ENCODE measurements at places on chromosomes 2 and 18.

DNA sequence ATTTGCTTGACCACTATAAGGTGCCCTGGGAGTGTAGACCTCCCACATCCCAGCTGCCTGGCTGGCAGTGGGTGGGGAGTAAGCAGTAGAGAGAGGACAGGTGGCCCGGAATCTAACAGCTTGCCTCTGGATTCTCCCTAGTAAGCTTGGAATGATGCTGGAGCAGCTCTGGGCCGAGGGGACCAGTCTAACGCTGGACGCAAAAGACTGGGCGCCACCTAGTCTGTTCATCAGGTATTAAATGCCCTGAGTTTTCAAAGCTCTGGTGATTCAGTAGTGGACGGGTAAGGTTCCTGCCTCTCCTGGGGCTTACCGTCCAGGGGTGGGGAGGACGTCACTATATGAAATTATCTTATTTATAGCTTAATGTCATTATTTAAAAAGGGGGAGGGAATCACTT is 648 bp upstream of the LYPD6B start:
- DNase-seq, result peak; percentile 62

DNA sequence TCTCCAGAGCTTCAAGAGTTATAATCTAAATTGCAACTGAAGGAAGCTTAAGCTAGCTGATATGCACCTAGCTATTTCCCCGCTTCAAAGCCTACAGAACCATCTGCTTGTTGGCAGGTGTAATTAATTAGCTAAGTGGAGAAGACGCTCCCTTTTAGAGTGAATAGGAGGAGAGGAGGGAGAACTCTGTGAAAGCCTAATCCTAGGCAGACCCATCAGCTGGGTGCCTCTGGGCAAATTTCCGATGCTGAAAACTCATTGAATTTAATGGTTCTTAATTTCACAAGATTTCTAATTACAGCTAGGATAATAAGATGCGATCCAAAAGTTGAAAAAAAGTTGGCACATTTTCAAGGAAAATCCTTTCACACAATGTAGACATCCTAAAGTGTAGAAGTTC is 735.9 kb downstream of the ERBB4 start:
- no peak for DNase-seq

DNA sequence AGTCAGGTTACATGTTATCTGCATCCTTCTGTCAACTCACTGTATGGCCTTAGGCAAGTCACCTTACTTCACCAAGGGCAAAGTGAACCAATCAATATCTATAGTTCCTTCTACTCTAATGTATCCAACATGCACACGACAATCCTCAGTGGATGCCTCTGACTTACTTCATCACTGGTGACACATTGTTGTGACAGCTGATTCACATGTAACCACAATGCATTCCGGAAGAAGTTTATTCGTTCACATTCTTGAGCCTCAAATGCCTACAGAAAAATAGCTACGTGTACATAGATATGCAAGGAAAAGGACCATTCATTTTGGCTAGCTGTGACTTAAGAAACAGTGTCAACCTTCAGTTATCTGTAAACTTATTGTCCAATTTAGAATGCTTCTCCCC is 26.3 kb upstream of the EPG5 start:
- no peak for DNase-seq

DNA sequence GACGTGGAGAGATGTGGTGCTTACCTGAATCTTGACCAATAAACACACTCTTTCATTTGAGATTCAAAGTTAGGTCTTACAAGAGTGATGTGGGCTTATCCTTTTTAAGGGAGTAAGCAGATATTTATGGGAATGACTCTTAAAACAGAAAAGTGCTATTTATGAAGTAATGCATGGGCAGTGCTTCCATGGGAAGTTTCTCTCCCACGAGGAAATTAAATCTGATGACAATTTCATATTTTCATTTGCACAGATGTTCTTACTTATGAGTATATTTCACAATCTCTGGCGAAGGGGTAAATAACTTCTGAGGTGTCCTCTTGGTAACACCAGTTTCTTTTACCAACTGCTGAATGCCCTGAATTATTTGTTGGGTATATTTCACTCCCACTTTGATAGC is 21.0 kb downstream of the PNPT1 start:
- no peak for DNase-seq

- DNase-seq, result no peak
Measured at GRCh38 chr2:120744817-120745216, 9.1 kb downstream of the GLI2 start.

- no peak for DNase-seq
Measured at GRCh38 chr2:238820916-238821315, 27.0 kb upstream of the TWIST2 start.

- no peak for DNase-seq
Measured at GRCh38 chr2:85264471-85264870, 63.3 kb downstream of the TGOLN2 start.

DNA sequence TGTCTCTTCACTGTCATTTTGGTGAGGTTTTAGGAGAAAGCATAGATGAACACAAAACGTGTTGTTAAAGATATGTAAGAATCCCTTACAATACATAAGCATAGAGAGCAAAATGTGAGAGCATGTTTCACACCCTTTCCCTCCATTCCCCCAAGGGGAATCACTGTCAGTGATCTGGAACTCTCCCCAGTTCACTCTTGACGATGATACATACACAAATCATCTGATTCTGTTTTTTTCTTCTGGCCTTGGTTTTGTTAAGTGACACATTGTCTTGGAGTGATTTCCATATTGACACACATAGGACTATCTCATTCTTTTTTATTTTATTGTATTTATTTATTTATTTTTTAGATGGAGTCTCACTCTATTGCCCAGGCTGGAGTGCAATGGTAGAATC is 53.7 kb upstream of the TANC1 start:
- no peak for DNase-seq

DNA sequence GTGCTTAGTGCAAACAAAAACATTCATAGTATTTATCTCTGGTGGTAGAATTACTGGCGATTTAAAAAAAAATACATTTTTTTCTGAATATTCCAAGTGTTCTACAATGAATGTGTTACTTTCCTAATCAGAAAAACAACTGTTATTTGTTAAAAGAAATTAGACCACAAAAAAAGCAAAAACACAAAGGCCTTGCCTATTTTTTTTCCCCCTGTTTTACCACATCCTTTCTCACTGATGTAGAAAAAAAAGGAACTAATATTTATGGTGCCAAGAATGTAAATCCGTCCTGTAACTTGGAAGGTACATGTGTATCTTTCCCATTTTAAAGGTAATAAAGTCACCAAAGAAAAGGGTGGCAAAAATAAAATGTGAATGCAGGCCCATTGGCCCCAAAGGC is 28.4 kb upstream of the MGAT4A start:
- DNase-seq, result no peak

DNA sequence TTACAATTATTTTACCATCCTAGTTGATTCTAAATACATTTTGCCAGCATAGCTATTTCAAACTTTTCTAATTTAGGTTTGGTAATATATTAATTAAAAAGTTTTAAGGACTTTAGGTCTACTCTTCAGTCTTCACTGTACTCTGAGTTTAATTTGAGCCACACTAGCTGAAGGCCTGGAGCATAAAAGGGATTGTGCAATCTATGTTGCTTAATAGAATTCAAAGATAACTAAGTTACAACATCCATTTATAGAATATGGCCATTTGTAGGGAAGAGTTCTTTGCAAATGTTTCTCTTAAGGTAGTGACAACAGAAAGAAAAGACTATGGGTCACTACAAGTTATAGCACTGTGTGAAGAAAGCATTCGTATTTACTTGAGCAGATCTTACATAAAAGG is 702.2 kb upstream of the NRXN1 start:
- DNase-seq, result no peak

GRCh38 chr2:134039912-134040581 is 213.8 kb upstream of the MGAT5 start:
- no peak for DNase-seq

DNA sequence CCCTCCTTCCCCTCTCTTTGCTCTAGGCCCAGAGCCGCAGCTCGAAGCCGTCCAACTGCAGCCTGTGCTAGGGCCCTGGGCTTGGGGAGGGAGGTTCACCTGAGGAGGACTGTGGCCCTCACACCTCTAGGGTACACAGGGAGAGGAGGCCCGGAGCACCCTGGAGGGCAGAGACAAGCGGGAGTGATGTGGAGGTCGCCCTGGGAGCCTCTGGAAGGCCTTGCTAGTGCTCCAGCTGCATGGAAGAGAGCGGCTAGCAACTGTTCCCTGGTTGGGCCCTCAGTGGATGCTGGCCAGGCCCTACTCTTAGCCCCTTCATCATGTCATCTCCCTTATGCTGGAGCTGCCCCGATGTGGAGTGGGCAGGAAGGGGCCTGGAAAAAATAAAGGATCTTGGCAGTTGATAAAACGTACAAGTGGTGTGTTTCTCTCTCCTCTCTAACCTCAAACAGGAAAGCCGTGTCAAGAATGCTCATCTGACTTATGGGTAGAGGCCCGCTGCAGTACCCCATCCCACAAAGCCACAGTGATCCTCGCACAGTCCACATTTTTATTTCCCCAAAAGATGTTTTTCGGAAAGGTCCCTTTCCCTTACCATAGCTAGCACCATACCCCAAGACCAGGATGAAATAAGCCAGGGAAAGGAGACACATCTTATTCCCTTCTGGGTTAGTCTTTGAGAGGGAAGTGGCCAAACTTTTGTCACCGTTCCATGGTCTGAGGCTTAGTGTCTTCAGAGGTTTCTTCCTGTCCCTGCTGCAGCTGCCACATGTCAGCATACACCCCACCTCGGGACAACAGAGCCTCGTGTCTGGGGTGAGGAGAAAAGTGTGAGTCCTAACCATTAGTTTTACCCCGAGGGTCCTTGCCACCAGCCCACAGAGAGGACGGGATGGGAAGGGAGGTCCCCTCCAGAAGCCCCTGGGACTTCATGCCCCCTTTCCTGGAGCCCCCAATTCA is 2.9 kb downstream of the ZFAND2B start:
- DNase-seq, result no peak

DNA sequence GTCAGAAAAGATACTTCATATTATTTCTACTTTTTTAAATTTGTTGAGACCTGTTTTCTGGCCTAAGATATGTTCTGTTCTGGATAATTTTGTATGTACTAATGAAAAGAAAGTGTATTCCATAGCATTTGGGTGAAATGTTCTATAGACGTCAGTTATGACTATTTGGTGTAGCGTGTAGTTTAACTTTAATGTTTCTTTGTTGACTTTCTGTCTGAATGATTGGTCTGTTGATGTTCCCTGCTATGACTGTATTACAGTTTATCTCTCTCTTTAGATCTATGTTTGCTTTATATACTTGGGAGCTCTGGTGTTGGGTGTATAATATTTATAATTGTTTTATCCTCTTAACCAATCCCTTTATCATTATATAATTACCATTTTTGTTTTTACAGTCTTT is 352.4 kb downstream of the PTPRM start:
- DNase-seq, result no peak

GRCh38 chr2:203200866-203201265 is 38.0 kb upstream of the CYP20A1 start:
- no peak for DNase-seq

DNA sequence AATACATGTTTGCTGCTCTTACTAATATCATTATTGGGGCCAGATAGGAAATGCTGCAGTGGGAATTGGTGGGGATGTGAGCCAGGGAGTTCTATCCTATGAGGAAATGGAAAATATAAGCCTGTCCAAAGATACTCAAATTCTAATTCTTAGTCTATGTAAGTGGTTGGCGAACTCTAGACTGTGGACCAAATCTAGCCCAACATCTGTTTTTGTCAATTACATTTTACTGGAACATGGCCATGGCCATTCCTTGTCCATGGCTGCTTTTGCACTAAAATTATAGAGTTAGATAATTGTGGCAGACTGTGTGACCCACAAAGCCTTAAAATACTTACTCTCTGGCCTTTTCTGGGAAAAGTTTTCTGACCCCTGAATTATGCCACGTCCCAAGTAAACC is 113.3 kb downstream of the MGAT5 start:
- no peak for DNase-seq

- no peak for DNase-seq
Measured at GRCh38 chr18:4077721-4078120, 377.4 kb downstream of the DLGAP1 start.

DNA sequence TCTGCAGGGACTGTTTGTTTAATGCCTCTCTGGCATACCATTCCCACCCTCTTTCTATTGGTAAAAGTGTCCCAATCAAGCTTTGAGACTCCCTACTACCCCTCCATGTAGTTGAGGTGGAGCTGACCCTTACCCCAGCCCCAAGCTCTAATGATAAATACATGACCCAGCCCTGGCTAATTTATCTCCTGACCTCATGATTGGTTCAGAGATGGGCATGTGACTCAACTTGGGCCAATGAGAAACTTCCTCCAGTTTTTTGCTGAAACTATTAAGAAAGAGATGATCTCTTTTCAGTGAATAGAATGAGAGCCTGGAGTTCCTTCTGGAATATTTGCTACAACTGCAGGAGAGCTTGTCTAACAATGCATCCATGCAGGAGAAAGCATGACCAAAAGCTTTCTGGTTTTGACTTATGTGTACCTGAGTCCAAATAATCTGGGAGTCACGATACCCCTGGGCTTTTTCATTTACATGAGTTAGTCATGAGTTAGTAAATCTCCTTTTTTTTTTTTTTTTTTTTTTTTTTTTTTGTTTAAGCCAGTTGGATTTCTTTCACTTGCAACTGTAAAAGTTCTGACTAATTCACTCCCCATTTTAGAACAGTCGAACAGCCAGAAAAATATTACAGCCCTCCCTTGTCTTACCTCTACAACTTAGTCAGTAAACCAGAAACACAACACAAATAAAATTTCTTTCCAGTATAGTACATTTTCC is 66.5 kb upstream of the TLK1 start:
- no peak for DNase-seq

- no peak for DNase-seq
Measured at GRCh38 chr2:30366199-30366691, 80.8 kb upstream of the LCLAT1 start.

GRCh38 chr2:239973386-239973785 is 51.8 kb downstream of the NDUFA10 start:
- no peak for DNase-seq

GRCh38 chr2:20583425-20583881 is 67.4 kb downstream of the HS1BP3 start:
- no peak for DNase-seq

- DNase-seq, result no peak
Measured at GRCh38 chr2:222950638-222951285, 89.9 kb downstream of the ACSL3 start.

DNA sequence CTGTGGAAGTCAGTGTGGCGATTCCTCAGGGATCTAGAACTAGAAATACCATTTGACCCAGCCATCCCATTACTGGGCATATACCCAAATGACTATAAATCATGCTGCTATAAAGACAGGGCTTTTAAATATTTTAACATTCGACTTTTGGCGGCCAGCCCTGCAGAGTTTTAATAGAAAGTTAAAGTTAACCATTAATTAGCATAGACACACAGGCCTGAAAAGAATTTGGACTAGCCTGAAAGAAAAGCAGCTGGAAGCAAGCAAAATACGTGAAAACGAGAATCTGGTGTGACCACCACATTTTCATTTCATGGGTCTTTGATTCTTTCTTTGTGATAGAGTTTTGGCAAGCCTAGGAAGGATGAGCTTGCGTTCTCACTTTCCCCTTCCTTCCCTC is 184.0 kb downstream of the SCG2 start:
- DNase-seq, result peak; percentile 54

DNA sequence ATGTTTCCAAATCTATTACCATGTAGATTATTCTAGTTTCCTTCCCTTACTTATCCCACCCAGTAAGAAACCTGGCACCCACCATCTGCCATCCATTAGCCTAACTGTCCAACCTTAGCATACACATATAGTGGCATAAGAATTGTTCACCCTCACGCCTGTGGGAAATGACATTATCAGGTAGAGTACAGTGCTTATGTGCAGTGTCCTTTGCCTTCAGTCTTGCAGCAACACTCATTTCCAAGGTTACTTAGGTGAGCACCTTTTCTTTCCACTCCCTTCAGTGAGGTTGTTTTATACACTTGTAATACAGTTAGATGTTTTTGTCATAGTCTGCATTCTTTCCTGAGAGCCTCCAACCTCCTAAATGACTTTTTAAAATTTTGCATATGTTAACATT is 18.1 kb downstream of the AQP12B start:
- DNase-seq, result no peak

All from HT-29 (cell line).